ENCODE measurements at places on chromosomes 12 and 14.

DNA sequence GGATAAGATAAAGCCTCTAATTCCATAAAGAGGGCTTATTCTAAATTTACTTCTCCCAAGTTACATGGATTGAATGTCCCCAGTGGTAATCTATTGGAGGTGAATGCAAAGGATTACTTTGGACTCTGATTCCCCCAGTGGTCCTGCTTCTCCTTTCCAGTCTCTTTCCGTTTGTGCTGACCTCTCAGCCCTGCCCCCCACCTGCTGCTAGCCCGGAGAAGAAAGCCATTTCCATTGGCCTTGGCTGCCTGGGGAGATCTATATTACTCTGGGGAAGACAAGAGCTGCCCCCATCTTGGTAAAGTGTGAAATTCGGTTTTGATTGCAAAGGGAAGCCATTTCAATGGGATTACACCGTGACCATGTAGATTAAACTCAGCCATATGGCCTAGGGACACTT is 13.3 kb downstream of the ASCL1 start:
- no peak for DNase-seq

- no peak for DNase-seq
These were observed 33.9 kb downstream of the TPH2 start for GRCh38 chr12:71972441-71973074.

GRCh38 chr12:19248929-19249602 is 119.5 kb downstream of the PLEKHA5 start:
- DNase-seq: no peak

- DNase-seq: no peak
These were observed 626.1 kb upstream of the NOVA1 start for GRCh38 chr14:27223906-27224305.

GRCh38 chr14:52079239-52079959 is 10.5 kb upstream of the NID2 start:
- DNase-seq: no peak

DNA sequence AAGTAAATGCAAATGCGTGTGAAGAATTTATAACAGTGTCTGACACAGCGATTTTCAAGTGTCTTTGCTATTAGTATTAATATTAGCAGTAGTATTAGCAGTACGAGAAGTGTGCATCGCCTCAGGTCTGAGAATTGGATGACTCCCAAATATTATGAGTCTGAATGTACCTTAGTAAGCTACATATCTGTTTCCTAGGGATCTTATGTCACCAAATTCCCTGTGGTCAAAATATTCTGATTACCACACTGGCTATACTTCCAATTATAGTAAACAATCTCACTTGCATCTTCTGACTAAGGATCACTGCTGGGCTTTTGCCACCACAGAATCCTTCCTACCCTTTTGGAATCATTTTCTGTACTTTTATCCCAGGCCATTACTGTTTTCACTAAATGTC is 396.0 kb upstream of the MIS18BP1 start:
- no peak for DNase-seq

DNA sequence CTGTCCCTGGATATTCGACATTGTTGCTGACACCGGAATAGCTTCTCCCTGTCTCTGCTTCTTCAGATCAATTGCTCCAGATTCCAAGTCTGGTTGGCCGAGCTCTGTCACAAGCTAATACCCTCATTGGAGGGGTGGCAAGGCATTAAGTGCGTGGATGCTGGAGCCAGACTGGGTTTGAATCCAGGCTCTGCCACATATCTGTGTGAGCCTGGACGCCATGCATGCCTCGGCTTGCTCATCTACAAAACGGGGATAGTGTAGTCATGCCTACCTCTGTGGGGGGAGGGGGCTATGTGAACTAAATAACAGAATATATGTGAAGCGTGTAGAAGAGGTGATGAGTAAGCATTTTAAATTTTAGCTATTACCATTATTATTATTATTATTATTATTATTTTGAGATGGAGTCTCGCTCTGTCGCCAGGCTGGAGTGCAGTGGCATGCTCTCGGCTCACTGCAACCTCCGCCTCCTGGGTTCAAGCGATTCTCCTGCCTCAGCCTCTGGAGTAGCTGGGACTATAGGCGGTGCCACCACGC is 97.3 kb downstream of the AACS start:
- no peak for DNase-seq

DNA sequence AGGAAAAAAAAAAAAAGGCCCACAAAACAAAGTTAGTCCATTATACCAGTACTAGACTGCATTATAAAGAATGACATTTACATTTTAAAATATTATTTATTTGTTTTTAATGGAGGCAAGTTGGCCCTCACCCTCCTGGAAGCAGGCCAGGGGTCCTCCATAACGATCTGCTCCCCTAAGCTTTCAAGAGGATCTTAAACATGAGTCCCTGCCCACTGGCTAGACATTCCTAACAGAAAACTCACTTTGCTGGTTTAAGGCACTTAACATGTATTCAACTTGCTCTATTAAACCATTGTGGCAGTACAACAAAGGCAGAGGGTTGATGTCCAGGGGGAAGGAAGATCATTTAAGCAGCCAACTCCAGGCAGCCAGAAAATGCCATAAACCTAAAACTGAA is 111.4 kb downstream of the STXBP6 start:
- no peak for DNase-seq

Measured in T-helper 2 cell (primary cell).